ENCODE measurements at places on chromosomes 13 and 19. TPM values are rescaled to one million over a fixed set of nuclear protein-coding genes. Genes with fewer than 3 reads are reported as not detected.
A peak's percentile ranks its signal among the peaks of the same experiment; 100 is the strongest.

- DNase-seq = peak; percentile 46
Observed at GRCh38 chr13:28657784-28658538, 969 bp upstream of the POMP start.

DNA sequence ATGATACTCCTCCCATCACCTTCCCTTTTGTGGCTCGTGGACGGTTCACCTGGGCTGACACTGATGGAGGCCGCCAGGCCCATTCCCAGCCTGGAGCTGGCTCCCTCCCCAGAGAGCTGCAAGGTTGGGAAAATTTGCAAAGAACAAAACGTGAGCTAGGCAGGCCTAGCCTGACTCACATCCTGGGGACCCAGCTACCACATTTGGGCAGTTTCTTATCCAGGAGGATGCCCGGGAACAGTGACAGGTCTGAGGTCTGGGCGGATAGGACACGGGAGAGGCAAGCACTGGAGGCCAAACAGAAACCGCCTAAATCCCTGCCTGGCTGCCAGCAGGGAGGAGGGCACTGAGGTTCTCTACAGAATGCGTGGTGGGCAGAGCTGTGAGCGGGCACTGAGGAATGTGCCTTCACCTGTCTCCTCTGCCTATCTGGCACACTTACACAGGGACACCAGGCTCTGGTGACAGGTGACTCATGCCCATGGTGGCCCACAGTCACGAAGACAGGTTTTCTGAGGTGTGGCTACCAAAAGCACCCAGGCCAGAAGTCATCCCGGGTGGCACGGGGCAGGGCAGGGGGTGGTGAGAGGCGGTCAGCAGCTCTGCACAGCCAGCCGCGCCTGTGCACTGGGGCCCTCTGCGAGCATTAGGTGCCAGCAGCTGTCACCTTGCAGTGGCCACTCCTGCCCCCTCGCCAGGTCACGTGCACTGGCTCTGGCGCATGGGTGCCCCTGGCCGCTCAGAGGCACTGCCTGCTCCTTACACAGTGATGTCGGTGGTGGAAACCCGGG, 23.2 kb downstream of the SH3GL1 start:
- no peak for DNase-seq

DNA sequence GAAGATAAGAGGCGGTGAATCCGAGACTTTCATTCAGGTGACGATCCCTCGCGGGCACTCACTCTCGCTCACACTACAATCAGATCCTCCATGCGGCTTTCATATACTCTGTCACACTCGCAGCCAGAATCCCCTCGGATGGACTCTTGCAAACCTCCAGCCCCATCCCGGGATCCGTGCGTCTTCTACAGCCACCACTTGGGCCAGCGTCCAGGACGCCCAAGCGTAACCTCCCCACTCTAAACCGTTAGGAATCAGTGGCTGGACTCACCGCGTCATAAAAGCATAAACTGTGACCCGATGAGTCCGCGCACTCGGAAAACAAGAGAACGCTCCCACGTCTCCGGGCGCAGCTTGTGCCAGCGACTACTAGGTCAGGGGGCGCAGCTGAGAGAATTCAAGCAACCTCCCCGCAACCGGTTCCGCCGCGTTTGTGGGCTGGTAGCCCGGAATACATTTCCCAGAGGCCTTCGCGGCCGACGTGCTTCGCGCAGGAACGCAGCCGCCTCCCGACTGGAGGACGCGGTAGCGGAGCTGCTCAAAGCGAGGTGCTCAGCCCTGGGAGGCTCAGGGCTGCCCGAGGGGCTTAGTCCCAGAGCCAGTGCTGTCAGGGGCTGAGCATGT, 27.6 kb downstream of the ZNF607 start:
- peak; percentile 96 for DNase-seq

- peak; percentile 52 for DNase-seq
Observed at GRCh38 chr13:74644229-74644628, 510.0 kb upstream of the KLF12 start.

DNA sequence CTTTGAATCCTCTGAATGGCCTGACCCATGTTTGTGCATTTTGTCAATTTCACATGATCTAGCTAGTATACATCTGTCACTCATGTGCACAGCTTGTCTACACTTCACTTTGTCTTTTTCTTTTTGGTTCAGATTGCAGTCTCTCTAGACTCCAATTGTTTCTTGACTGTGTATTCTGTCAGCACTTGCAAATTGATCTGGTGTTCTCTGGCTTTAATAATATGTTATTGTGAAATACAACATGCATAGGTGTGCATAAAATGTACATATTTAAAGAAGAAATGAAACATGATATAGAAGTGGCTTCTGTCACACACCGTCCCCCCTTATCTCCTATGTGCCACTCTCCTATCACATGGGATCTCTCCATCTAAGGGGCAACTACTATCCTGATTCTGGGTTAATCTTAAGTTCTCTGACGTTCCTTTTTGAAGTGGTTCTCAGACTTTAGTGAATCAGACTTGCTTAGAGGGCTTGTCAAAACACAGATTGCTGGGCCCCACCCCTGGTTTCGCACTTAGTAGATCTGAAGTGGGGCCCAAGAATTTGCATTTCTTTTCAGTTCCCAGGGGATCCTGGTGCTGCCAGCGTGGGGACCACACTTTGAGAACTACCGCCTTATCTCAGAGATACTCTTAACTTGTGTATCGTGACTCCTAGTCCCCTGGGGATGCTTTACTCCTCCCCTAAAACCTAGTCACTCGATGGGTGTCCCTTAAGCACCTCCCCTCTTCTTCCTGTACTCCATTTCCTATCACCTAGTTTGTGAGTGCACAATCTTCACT, 5.8 kb downstream of the KRTDAP start:
- DNase-seq = no peak

Gene CLEC4G
- not detected for total RNA-seq

DNA sequence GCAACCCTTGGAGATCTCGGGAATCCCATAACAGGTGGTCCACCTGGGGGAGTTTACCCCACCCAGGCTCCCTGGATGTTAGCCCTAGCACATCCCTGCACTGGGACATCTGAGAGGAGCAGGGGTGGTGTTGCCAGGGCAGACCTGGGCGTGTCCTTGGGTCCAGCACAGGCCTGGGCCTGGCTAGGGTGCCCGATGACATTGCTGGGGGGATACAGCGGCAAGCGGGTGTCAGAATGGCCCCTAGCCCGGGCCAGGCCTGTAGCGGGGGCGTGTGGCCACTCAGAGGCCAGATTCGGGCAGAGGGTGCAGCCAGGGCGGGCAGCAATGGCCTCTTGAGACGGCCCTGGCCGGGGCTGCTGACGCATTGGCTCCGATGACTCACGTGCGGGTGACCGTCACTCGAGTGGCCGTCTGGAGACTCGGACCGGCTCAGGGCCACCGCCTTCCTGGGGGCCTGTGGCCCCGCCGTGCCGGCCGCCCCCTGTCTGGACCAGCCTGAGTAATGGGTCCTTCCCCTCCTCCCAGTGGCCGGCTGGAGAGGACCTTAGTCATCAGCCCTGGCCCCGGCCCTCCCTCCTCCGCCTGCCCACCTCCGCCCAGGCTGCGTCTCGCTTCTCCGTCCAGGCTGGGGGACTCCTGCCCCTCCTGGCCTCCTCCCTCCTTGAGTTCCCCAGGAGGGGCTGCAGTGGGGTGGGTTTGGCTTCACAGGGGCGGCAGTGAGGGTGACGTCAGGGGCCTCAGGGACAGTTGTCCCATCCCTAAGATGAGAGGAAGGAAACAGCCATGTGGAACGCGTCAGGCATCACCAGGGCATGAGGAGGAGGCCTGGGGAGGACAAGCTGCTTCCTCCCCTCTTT, 23.2 kb upstream of the CRTC1 start:
- peak; percentile 44 for DNase-seq

DNA sequence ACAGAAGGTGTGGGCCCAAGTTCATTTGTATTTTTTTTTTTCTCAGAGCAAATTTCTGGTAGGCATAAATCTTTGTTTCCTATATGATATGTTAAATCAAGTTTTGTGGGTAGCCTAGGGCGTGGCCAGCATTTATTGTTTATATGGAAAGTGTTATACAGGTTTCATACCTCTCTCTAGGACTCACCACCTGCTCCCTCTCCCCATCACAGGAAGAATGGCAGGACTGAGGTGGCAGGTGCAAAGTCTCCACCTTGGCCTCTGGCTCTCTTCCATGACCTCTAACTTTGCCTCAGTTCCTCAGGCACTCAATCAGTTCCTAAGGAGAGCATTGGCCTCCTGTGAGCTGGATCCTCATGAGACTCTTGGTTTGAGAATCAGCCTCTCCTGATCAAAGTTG, 172.3 kb upstream of the TSC22D1 start:
- no peak for DNase-seq

DNA sequence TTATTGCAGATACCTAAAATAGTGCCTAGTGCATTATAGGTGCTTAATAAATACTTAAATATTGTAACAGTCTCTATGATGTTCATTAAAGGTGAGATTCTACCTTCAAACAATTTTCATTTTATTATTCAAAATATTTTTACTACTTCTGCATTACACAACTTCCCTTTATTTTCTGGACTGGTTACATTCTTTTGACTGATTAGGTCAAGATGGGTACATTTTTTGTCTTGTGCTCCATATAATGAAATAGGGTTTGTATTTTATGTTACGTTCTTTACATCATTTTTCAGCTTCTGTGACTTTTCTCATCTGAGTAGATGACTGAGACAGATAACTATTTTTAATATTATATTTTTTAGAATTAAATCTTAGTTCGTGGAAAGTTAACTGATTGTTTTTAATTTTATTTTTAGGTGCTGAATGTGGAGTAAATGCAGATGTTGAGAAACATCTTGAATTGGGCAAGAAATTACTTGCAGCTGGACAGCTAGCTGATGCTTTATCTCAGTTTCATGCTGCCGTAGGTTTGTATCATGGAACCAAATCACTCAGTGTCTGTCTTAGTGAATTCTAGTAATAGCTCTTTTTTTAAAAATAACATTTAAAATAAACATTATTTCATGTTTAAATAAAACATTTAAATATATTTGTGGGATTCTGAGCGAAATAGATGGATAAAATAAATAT, 32.0 kb downstream of the DNAJC3 start:
- peak; percentile 54 for DNase-seq

DNA sequence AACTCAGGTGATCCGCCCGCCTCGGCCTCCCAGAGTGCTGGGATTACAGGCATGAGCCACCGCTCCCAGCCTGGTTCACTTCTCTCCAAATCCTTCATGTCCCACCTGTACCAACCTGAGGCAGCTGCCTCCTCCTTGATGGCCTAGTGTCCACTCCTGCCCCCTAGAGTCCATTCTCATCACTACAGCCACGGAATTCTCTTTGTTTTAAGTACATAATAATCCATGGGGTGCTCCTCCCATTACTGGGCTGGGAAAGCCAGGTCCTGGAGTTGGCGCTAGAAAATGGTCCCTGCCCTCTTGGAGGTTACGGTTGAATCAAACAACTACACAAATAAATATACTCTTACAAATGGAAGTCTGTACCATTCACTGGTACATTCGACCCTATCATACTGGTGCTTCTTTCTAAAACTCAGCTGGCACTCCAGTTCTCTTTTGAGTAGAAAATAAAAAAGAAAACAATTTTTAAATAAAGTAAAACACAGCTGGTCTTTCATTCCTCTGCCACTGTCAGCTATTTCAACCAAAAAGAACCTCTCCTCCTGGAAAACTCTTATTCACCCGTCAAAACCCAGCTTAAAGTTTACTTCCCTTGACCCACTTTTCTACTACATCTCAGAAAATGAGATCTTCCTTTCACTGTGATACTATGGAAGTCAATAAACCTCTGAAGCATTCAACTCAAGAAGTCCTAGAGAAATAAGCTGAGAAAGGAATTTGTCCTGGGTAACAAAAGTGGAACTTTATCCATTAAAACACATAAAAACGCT, 22.4 kb upstream of the ARHGEF18 start:
- DNase-seq = no peak

Gene RGCC
- total RNA-seq = not detected

DNA sequence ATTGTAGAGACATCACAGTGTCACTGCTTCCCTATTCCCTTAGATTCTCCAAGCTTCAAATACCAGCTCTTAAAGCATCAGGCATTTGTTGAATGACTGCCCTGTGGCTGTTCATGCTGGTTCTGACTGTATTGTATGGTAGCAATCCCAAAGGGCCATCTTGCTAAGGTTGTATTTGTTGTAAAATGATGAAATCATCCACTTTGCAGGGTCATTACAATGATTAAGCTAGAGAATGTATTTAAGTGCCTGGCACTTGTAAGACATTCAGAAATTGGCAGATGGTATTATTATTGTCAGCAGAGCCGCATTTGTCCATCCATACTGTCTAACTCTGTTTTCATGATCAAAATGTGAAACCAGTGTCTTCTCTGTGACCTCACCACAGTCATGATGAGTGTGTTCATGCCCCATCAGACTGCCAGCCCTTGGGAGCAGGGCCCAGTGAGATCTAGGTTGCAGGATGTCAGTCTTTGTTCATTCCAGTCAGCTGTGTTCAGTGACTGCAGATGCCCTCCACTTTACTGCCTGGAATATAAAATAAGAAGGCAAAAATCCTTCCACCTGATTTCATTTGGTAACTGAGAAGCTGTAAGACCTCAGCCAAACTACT, 86.1 kb downstream of the DHRS12 start:
- DNase-seq = no peak

DNA sequence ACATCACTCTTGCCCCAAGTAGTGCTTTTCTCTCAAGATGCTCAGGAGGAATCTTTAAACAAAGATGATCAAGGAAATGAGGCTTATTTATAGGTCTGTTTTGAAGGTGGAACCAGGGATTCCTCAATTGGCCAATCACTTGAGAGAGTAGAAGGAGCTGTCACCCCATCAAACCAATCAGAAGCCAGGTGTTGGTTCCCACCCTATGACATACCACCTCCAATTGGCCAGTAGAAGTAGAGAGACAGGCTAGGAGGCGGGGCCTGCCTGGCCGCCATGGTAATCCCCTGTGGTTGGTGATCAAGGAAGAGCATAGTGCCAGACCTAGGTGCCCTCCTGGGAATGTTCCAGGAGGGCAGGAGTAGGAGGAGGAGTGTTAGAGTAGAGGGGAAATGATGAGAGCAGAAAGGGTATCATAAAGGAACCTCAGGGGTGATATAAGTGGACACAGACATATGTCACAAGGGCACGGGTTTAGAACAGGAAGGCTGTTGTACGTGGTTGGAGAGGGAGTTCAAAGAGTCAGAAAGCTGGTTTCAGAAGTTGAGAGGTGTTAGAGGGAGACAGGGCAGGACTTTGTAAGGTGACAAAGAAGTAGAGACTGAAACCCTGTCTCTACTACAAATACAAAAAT, 10.5 kb downstream of the PMIS2 start:
- no peak for DNase-seq

DNA sequence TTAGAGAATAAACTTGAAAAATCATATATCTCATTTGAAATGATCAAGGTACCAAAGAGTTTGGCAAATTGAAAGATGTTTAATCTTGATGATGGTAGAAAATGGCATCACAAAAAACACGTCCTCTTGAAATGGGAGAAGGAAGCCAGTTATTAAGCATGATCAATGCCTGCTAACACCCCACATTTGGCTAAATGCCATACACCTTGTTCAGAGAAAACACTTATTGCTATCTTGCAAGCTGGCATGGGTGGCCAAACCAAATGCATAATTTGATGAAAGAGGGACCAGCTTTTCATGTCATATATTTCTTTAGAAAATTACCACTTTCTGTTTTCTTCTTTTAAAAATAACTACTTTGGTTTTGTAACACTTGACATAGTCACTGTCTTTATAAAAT, 141.3 kb downstream of the ZAR1L start:
- no peak for DNase-seq

Gene PDE4A
- total RNA-seq = 2.5 TPM

- no peak for DNase-seq
Observed at GRCh38 chr13:29892151-29892550, 41.7 kb upstream of the UBL3 start.
